ENCODE measurements at places on chromosomes 7 and 10. TPM values are rescaled to one million over a fixed set of nuclear protein-coding genes. Genes with fewer than 3 reads are reported as not detected.

- H3K4me1 ChIP-seq, result no peaks in the 10 kb centered on the region
- H3K4me3 ChIP-seq, result no peak overlapping the region
- H3K27ac ChIP-seq, result no peak overlapping the region
- no peak for DNase-seq
- peaks cover 16% of the 10 kb centered on the region for H3K27me3 ChIP-seq
- no peaks in the 10 kb centered on the region for H3K36me3 ChIP-seq
These were observed 346.7 kb upstream of the ANKRD30A start for GRCh38 chr10:36778651-36779050.

RAB19 gene
- total RNA-seq, result 9.1 TPM

DNA sequence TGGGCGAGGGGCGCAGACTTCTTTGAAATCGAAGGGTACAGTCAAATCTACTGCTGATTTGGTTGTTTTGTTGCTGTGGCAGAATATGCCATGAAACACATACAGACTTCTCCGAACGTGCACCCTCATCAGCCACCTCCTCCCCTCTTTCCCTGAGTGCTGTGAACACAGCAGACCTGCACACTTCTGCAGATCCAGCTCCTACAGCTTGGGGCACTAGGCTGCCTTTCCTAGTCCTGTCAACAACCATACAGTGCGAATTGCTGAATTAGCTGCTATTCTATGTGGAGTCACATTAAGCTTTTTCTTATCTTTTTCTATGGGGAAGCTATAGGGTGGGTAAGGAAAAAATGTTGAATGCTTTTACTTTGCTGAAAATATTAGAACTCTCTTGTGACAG lies 57.5 kb downstream of the COL17A1 start:
- no peak for DNase-seq
- H3K27ac ChIP-seq, result no peak overlapping the region
- H3K27me3 ChIP-seq, result no peaks in the 10 kb centered on the region
- no peak overlapping the region for H3K4me3 ChIP-seq

- H3K4me1 ChIP-seq, result no peaks in the 10 kb centered on the region
- no peaks in the 10 kb centered on the region for H3K27me3 ChIP-seq
- no peak overlapping the region for H3K4me3 ChIP-seq
- DNase-seq, result no peak
These were observed 62.3 kb downstream of the TFPI2 start for GRCh38 chr7:93828260-93828659.

DNA sequence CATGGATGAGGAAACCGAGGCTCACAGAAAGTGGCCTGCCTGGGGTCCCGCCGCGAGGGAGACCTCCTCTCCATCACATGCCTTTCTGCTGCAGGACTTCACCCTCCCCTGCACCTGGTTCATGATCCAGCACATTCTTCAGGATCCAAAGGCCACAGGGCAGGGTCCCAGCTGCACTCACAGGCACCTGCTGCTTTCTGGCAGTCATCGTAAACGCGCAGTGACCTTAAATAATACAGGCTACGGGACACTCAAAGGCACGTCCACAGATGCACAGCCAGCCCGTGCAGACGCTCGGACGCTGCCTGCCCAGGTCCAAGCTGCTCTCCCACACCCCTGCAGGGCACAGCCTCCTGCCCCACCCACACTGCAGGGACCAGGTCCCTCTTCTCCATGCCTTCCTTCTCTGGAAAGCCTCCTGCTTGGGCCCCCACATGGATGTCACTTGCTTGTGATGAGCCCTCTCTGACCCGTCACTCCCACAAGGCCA lies 49.9 kb downstream of the CALML3 start:
- peaks cover 7% of the 10 kb centered on the region for H3K4me1 ChIP-seq
- no peaks in the 10 kb centered on the region for H3K27me3 ChIP-seq

DNA sequence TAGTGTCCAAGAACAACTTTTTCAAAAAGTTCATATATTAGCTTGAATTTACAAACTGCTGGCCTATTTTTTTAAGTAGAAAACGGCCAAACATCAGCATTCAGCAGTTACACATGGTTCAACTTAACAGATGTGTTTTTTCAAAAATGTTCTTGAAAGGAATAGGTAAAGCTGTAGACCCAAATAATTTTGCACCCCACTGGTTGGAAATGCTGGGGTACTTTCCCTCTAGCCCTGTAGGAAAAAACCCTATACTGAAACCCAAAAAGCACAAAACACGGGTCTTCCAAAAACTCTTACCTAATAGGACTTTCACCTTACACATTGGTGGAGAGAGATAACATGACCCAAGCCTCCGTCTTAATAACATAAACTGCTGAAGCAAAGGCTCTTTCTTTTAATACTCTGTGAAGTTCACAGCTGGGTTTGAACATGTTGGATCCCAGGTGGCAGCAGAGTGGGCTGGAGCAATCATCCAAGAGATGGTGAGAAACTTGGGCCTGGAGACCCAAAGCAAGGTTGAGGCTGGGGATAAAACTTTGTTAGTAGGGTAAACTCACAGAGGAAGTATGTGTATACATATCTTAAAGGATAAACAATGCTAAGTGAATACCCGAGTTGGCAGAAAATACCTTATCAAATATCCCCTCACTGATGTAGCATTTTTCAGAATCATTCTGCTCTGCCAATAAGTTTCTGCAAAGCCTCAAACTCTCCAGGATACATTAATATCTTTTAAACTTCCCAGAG lies 629 bp upstream of the DNAJC9 start:
- H3K4me1 ChIP-seq, result peaks cover 51% of the 10 kb centered on the region
- H3K27ac ChIP-seq, result peak overlapping the region; percentile 87
- H3K4me3 ChIP-seq, result peak overlapping the region; percentile 95

- no peak overlapping the region for H3K4me3 ChIP-seq
- H3K4me1 ChIP-seq, result peaks cover 44% of the 10 kb centered on the region
- no peaks in the 10 kb centered on the region for H3K36me3 ChIP-seq
- peak; percentile 10 for DNase-seq
- peak overlapping the region; percentile 70 for H3K27ac ChIP-seq
These were observed 86.3 kb upstream of the PIK3CG start for GRCh38 chr7:106778656-106779250.

DNA sequence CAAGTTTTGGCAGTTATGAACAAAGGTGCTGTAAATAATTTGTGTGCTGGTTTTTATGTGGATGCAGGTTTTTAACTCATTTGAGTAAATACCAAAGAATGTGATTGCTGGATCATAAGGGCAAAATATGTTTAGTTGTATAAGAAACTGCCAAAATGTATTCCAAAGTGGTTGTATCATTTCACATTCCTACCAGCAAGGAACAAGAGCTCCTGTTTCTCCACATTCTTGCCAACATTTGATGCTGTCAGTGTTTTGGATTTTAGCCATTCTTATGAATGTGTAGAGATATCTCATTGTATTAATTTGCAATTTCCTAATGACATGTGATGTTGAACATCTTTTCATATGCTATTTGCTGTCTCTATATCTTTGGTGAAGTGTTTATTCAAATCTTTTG lies 207.3 kb upstream of the LRGUK start:
- H3K36me3 ChIP-seq, result no peaks in the 10 kb centered on the region
- no peak overlapping the region for H3K27ac ChIP-seq
- no peaks in the 10 kb centered on the region for H3K4me1 ChIP-seq
- no peaks in the 10 kb centered on the region for H3K27me3 ChIP-seq
- DNase-seq, result no peak
- H3K4me3 ChIP-seq, result no peak overlapping the region

DNA sequence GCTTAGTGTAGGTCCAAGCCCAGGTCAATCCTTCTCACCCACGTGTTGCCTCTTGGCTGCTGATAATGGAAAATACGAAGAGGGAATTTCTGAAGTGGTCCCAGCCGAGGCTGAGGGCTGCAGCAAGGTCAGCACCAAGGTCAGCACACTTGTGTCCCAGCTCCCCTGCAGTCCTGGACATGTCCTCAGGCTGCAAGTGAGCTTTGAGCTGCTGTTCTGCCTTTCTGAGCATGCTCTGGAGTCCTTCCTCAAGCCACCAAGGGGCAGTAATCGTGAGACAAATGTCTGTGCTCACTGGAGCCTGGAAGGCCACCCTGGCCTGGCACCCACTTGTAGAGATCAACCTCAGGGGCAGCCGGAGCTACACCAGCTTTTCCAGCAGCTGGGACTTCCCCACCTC lies 28.3 kb downstream of the DRGX start:
- H3K27me3 ChIP-seq, result peaks cover 40% of the 10 kb centered on the region
- no peaks in the 10 kb centered on the region for H3K4me1 ChIP-seq
- no peaks in the 10 kb centered on the region for H3K36me3 ChIP-seq
- DNase-seq, result no peak

- H3K4me3 ChIP-seq, result no peak overlapping the region
- no peaks in the 10 kb centered on the region for H3K4me1 ChIP-seq
- H3K27ac ChIP-seq, result no peak overlapping the region
- H3K27me3 ChIP-seq, result no peaks in the 10 kb centered on the region
- no peaks in the 10 kb centered on the region for H3K36me3 ChIP-seq
These were observed 169.5 kb upstream of the ZMIZ1 start for GRCh38 chr10:78899098-78899754.

- DNase-seq, result no peak
- no peaks in the 10 kb centered on the region for H3K36me3 ChIP-seq
- H3K27ac ChIP-seq, result no peak overlapping the region
- peaks cover 42% of the 10 kb centered on the region for H3K27me3 ChIP-seq
- no peak overlapping the region for H3K4me3 ChIP-seq
These were observed 45.0 kb downstream of the GRID1 start for GRCh38 chr10:86321568-86321967.

DNA sequence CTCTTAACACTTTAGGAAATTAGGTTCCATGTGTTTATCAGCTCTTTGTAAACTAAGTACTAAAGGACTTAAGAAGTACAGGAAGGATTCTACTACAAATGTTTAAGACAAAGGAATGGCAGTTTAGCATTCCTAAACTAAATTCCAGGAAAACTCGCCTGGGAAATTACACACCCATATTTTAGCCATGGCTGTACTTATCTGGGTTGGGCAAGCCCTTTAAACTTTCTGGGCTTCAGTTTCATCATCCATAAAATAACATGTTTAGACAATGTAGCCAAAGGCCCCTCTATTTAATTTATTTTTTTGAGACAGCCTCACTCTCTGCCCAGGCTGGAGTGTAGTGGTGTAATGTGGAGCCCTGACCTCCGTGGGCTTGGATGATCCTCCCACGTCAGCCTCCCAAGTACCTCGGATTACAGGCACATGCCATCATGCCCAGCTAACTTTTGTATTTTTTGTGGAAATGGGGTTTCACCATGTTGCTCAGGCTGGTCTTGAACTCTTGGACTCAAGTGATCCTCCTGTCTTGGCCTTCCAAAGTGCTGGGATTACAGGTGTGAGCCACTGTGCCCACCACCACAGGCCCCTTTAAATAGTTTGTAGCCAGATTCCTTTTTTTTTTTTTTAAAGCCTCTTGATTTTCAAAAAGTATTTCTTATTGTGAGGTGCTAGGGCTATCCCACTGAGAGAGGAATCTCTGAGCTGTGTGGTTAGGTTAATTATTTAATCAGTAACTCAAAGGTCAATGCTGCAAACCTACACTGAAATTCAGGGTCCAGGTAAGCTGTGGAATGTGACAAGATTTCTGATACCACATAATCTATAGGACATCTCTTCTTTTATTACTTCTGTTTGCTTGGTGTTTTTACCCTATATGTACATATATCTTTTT lies 32.1 kb downstream of the TMEM60 start:
- no peaks in the 10 kb centered on the region for H3K27me3 ChIP-seq
- no peak overlapping the region for H3K4me3 ChIP-seq
- H3K27ac ChIP-seq, result no peak overlapping the region
- H3K36me3 ChIP-seq, result no peaks in the 10 kb centered on the region
- no peaks in the 10 kb centered on the region for H3K4me1 ChIP-seq
- no peak for DNase-seq

OR2A7 gene
- 6.0 TPM for total RNA-seq

ZNF727 gene
- total RNA-seq, result not detected

PPP1R3C gene
- 1.5 TPM for total RNA-seq

DENND2A gene
- total RNA-seq, result 4.2 TPM

GRCh38 chr7:106552645-106553445 lies 108.1 kb downstream of the CCDC71L start:
- no peak overlapping the region for H3K27ac ChIP-seq
- H3K4me1 ChIP-seq, result no peaks in the 10 kb centered on the region
- H3K36me3 ChIP-seq, result no peaks in the 10 kb centered on the region
- DNase-seq, result no peak

SUFU gene
- 20.2 TPM for total RNA-seq

GRCh38 chr10:7045891-7046599 lies 364.8 kb downstream of the SFMBT2 start:
- H3K4me1 ChIP-seq, result no peaks in the 10 kb centered on the region
- peaks cover 10% of the 10 kb centered on the region for H3K27me3 ChIP-seq
- H3K4me3 ChIP-seq, result no peak overlapping the region
- no peak for DNase-seq

NPTX2 gene
- total RNA-seq, result not detected

AKR1C1 gene
- 1,313 TPM for total RNA-seq

- H3K4me1 ChIP-seq, result no peaks in the 10 kb centered on the region
- no peaks in the 10 kb centered on the region for H3K27me3 ChIP-seq
- H3K4me3 ChIP-seq, result no peak overlapping the region
- DNase-seq, result no peak
- no peaks in the 10 kb centered on the region for H3K36me3 ChIP-seq
These were observed 45.3 kb upstream of the ZNF800 start for GRCh38 chr7:127437837-127438236.

FAM237B gene
- total RNA-seq, result not detected

- peak overlapping the region; percentile 45 for H3K27ac ChIP-seq
- no peaks in the 10 kb centered on the region for H3K27me3 ChIP-seq
- no peaks in the 10 kb centered on the region for H3K36me3 ChIP-seq
- H3K4me3 ChIP-seq, result no peak overlapping the region
- DNase-seq, result no peak
These were observed 47.2 kb downstream of the CAV1 start for GRCh38 chr7:116572036-116572435.

GRCh38 chr7:99505324-99505662 lies 831 bp downstream of the ZKSCAN5 start:
- DNase-seq, result no peak
- H3K4me1 ChIP-seq, result peaks cover 14% of the 10 kb centered on the region
- H3K27me3 ChIP-seq, result no peaks in the 10 kb centered on the region
- no peak overlapping the region for H3K27ac ChIP-seq
- 0 out of 2 replicates have a peak, but pooled peaks cover 3% of the 10 kb centered on the region for H3K36me3 ChIP-seq

DNA sequence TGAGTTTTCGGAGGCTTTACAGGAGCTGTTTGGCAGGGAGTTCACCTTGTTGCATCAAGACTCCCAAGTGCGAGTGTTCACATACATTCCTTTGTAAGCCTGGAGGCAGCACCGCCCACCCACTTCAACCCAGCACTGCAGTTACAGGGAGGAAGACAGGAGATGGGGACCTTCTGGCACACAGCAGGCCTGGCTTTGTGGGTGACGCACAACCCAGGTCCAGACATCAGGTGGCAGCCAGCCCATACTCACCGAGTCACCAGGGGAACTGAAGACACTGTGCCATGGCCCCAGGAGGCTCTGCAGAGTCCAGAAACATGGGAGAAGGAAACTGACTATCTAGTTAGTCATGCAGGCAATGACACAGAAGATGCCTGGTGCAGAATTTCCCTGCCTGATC lies 305.9 kb upstream of the RNF32 start:
- no peak overlapping the region for H3K4me3 ChIP-seq
- no peak overlapping the region for H3K27ac ChIP-seq
- peaks cover 91% of the 10 kb centered on the region for H3K27me3 ChIP-seq
- no peaks in the 10 kb centered on the region for H3K4me1 ChIP-seq
- no peak for DNase-seq
